Liver (tissue), 10 donors: ENCODE measurements at places on chromosomes 6 and 20.

DNA sequence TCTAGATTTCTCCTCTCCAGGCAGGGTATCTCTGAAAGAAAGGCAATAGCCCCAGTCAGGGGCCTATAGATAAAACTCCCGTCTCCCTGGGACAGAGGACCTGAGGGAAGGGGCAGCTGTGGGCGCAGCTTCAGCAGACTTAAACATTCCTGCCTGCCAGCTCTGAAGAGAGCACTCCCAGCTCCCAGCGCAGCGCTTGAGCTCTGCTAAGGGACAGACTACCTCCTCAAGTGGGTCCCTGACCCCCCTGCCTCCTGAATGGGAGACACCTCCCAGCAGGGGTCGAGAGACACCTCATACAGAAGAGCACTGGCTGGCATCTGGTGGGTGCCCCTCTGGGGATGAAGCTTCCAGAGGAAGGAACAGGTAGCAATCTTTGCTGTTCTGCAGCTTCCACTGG is 556.9 kb downstream of the EPM2A start:
- H3K27me3 ChIP-seq: no peaks in the 10 kb centered on the region
- DNase-seq: no peak
- no peak overlapping the region for H3K4me3 ChIP-seq
- H3K36me3 ChIP-seq: no peaks in the 10 kb centered on the region

DNA sequence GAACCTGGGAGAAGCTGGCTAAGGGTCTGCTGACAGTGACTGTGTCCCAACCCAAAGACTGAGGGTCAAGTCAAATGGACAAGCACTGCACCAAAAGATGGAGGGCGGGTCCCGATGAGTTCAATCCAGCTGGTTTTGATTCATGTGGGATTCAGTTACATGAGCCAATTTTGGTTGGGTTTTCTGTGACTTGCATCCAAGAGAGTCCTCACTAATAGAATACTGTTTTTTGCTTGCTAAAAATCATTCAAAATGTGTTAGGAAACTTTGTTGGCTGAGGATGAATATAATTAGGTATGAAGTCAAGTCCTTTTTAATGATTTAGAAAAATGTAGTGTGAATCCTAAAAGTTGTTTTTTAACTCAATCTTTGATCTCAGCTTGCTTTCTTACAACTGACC is 323.8 kb upstream of the NOX3 start:
- DNase-seq: no peak
- H3K36me3 ChIP-seq: no peaks in the 10 kb centered on the region
- no peak overlapping the region for H3K4me3 ChIP-seq
- no peak overlapping the region for H3K27ac ChIP-seq
- no peaks in the 10 kb centered on the region for H3K4me1 ChIP-seq

GRCh38 chr20:37992802-37993409 is 40.4 kb downstream of the TTI1 start:
- peaks cover 24% of the 10 kb centered on the region for H3K36me3 ChIP-seq
- H3K4me3 ChIP-seq: no peak overlapping the region
- DNase-seq: no peak
- H3K27ac ChIP-seq: no peak overlapping the region

GRCh38 chr20:50260479-50261221 is 70.0 kb downstream of the CEBPB start:
- no peaks in the 10 kb centered on the region for H3K36me3 ChIP-seq
- no peak for DNase-seq
- H3K4me1 ChIP-seq: no peaks in the 10 kb centered on the region
- H3K27me3 ChIP-seq: no peaks in the 10 kb centered on the region

DNA sequence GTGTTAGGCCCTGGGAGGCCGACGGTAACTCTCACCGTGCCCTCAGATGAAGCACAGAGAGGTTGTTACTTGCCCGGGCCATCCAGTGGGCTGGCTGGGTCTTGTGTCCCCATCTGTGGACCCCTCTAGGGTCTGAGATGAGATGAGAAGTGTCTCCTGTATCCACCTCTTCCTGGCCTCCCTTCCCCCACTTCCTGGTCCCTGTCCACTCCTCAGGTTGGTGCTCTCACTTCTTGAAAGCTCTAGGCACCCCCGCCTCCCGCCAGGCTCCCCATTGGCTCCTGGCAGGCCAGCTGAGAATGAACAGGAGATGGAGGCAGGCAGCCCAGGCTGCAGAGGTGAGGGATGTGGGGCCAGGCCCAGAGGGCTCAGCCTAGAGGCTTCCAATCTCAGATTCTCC is 1.5 kb downstream of the MMP24OS start:
- H3K36me3 ChIP-seq: peaks cover 25% of the 10 kb centered on the region
- H3K4me1 ChIP-seq: no peaks in the 10 kb centered on the region
- H3K4me3 ChIP-seq: no peak overlapping the region
